Panc1 (cell line): ENCODE measurements at places on chromosomes 16 and 17.

- no peaks in the 10 kb centered on the region for H3K4me1 ChIP-seq
- H3K27ac ChIP-seq = no peak within 1 kb of the TSS
- no peak for DNase-seq
- H3K27me3 ChIP-seq = no peaks in the 10 kb centered on the region
- peak within 1 kb of the TSS; percentile 45 for H3K4me3 ChIP-seq
Observed at GRCh38 chr17:21376081-21376758, at the start of gene KCNJ12. KCNJ12 (plus strand) TSS chr17:21376357; CDS start chr17:21415343, 38,986 bp downstream.

- H3K36me3 ChIP-seq = no peaks in the 10 kb centered on the region
- DNase-seq = no peak
- H3K4me3 ChIP-seq = no peak overlapping the region
- H3K4me1 ChIP-seq = no peaks in the 10 kb centered on the region
Observed at GRCh38 chr16:12147681-12148080, 171.1 kb downstream of the SNX29 start.

DNA sequence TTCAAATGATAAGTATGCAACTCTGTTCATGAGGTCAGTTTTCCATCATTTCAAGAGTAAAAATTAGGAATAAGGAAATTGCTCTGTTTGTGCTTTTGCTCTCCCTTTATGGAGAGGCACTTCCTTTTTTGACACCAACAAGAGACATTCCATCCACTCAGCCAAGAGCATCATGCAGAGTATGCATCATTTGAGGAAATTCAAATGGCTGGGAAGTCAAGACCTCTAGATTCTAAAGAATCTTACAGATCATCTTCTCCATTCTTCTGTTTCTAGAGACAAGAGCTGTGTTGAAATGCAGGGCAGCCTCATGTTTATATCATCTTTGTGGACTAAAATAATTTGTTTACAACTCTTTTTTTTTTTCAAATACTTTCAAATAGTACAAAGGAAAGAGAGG lies 669.4 kb downstream of the CDH11 start:
- H3K27ac ChIP-seq = no peak overlapping the region
- H3K4me1 ChIP-seq = no peaks in the 10 kb centered on the region

DNA sequence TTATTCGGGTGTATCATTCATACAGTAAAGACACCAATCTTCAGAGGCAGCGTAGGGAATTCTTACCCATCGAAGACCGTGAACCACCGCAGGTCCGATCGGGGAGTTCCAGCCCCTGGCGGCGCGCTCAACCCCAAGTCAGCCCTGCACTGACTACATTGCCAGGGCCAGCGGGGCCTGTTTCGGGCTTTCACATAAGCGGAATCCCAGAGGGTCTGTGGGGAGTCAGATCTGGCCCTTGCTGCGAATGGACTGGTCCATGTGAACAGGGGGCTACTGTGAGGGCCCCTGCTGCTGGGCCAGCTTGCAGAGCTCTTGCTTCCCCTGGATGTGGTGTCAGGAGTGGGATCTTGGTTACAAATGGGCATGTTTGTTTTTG lies 7.6 kb downstream of the PDE6G start:
- H3K27me3 ChIP-seq = no peaks in the 10 kb centered on the region
- DNase-seq = no peak
- H3K4me1 ChIP-seq = peaks cover 7% of the 10 kb centered on the region
- no peak overlapping the region for H3K4me3 ChIP-seq

DNA sequence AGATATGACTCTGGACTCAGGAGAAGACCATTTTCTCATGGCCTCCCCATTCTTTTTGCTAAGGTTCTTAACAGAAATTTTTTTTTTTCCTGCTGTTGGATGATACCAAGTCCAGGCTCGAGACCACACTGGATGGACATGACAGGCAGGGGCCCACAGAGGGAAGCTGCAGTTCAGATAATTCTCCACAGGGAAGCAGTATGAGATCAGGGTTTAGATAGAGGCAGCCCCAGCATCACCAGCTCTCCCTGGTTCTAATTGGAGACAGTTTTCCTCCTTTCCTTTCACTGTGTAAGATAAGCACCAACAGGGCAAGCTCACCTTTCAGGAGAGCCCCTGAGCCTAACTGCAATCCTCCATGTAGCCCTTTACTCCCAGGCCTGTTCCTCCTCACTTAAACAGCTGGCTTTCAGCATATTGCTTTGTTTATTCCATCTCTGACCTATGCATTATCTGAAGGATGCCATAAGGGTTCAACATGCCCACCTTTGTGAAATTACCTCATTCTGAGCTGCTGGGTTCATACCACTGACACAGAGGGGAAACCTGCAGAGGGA lies 108.1 kb downstream of the SNX11 start:
- no peak for DNase-seq
- peak overlapping the region; percentile 18 for H3K27ac ChIP-seq
- H3K4me1 ChIP-seq = no peaks in the 10 kb centered on the region
- H3K36me3 ChIP-seq = no peaks in the 10 kb centered on the region

GRCh38 chr16:19696328-19696727 lies 21.7 kb downstream of the KNOP1 start:
- no peaks in the 10 kb centered on the region for H3K27me3 ChIP-seq
- no peaks in the 10 kb centered on the region for H3K36me3 ChIP-seq
- no peak overlapping the region for H3K4me3 ChIP-seq
- H3K27ac ChIP-seq = no peak overlapping the region
- DNase-seq = peak; percentile 69
- H3K4me1 ChIP-seq = peaks cover 11% of the 10 kb centered on the region

- no peaks in the 10 kb centered on the region for H3K36me3 ChIP-seq
- H3K27ac ChIP-seq = no peak overlapping the region
- DNase-seq = no peak
- H3K4me1 ChIP-seq = no peaks in the 10 kb centered on the region
- no peak overlapping the region for H3K4me3 ChIP-seq
Observed at GRCh38 chr17:14738652-14738988, 437.7 kb downstream of the HS3ST3B1 start.
